ENCODE measurements at places on chromosomes 5 and 9.

GRCh38 chr5:67610186-67610912 is 413.8 kb upstream of the CD180 start:
- no peak for DNase-seq

DNA sequence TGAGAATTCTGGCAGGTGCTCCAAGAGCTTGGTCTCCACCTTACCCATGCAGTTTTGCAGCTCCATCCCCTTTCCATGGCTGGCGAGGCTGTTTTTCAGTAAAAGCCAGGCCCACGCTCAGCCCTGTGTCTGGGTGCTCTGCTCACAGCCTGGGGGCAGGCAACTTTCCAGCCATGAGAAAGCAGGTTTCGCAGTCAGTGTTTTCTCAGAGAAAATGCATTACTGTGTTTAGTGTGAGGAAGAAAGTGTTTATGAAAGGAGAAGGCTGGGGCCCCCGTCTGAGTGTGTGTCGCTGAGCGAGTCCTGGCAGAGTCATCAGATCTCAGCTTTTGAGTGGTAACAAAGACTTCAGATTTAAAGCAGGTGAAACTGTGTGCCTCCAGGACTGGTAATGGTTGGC is 248.1 kb downstream of the IRX1 start:
- no peak for DNase-seq

- DNase-seq = no peak
These were observed 61.4 kb upstream of the ANKH start for GRCh38 chr5:14932902-14933469.

- DNase-seq = no peak
These were observed 17.1 kb downstream of the DAP start for GRCh38 chr5:10743951-10744350.

DNA sequence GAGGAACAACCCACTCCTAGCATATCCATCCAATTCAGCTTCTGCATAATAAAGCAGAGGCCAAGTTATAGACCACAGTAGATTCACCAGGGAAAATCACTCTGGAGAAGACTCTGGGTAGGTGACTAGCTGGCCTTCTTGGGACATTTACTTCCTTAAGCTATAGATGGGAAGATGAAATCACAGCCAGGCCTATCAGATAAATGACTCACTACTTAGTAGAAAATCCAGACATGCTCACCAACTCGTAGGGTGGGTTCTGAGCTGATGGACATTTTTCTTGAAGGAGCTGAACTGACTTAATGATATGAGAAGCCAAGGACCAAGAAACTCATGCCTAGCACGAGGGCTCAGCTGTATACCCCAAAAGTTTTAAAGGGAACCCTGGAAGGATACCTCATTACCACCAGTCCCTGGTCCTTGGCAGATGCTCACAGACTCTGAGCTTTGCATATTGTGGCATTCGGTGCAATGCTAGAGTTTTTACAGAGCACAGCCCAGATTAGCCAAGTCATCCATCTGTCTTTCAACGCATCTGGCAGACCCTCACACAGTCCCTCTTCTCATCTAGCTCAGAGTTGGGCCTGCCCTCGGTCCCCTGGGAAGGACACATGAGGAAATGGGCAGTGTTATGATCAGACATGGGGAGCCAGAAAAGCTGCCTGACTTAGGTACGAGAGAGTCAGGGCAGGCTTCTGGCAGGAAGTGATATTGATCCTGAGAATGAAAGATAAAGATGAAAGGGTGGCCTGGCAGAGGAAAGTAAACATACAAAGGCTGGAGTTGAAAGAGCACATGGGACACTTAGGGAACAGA is 15.0 kb downstream of the ACSL6 start:
- no peak for DNase-seq

- DNase-seq = no peak
These were observed 76.8 kb upstream of the PCSK1 start for GRCh38 chr5:96509721-96510350.

DNA sequence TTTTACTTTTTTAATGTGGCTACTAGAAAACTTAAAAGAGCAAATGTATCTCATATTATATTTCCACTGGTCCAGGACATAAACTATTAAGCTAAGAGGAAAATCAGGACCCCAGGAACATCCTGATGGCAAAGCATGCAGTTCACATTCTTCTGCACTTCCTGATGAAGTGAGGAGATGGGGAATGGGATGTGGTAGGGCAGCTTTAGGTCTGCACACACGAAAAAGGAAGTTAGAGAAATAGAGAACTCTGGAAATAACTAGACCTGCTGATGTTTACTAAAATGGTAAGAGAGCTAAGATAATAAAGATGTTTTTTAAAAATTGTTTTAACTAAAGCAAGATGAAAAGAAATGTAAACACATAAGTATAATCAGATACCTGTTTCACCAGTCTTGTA is 39.7 kb upstream of the NIPBL start:
- no peak for DNase-seq

DNA sequence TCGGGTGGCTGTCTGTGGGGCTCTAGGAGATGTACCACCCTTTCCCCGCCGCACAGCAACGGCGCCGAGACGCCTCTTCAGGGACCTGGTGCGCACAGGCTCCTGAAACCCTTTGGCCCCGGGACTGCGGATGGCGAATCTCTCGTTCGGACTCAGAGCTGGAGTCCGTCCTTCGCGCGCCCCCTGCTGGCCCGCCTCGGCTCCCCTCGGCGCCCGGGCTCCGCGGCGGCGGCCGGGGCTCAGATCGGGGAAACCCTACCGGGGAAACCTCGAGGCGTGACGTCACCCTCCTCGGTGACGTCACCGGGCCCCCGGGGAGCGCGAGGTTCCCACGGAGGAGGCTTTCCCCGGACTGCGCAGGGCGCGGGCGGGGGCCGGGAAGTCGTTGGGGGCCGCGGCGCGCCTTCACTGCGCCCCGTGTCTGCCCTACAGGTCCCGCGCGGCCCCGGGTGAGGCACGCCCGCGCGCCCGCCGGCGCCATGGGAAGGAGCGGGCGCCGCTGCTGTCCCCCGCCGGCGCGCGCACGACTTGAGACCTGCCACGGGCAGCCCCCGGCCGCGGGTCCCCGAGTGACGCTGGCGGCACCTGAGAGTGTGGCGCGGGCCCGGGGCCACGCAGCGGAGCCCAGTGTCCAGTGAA is 7.9 kb downstream of the PRR7 start:
- DNase-seq = peak; percentile 87

DNA sequence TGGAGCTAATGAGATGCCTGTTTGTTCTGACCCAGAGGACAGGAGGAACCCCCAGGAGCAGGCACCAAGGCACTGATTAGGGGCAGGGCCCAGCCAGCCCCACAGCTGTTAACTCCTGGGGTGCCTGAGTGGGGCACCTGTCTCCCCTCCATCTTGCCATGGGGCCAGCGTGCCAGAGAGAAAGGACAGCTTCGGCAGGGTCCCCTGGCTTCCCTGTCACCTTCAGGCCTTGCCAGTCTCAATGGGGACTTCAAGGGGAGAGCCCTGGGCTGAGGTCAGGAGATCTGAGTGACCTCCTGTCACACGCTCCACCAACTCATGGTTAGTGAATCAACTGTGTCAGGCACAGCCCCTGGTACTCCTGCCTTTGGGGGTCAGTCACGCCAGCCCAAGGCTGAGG is 152.7 kb upstream of the MVB12B start:
- DNase-seq = no peak

Measured in COLO829 (cell line).